Panc1 (cell line): ENCODE measurements at places on chromosomes 6 and 20. TPM values are rescaled to one million over a fixed set of nuclear protein-coding genes. Genes with fewer than 3 reads are reported as not detected.

The BMP7 gene
- 11.5 TPM for total RNA-seq

The GLP1R gene
- total RNA-seq: not detected

- no peak overlapping the region for H3K4me3 ChIP-seq
- no peak overlapping the region for H3K27ac ChIP-seq
- DNase-seq: no peak
- H3K4me1 ChIP-seq: no peaks in the 10 kb centered on the region
Measured at GRCh38 chr6:136532030-136532429, 18.2 kb downstream of the MAP7 start.

GRCh38 chr6:137046871-137047412 is 2.2 kb upstream of the IL20RA start:
- no peak overlapping the region for H3K4me3 ChIP-seq
- peaks cover 35% of the 10 kb centered on the region for H3K27me3 ChIP-seq
- H3K27ac ChIP-seq: no peak overlapping the region
- no peaks in the 10 kb centered on the region for H3K4me1 ChIP-seq
- DNase-seq: no peak

The SLC35F1 gene
- not detected for total RNA-seq

The ULBP3 gene
- 2.4 TPM for total RNA-seq

The SCUBE3 gene
- 1.6 TPM for total RNA-seq

- no peak overlapping the region for H3K4me3 ChIP-seq
- no peaks in the 10 kb centered on the region for H3K36me3 ChIP-seq
- H3K27me3 ChIP-seq: no peaks in the 10 kb centered on the region
- no peak overlapping the region for H3K27ac ChIP-seq
- H3K4me1 ChIP-seq: no peaks in the 10 kb centered on the region
Measured at GRCh38 chr6:143110996-143111395, 50.3 kb downstream of the AIG1 start.

DNA sequence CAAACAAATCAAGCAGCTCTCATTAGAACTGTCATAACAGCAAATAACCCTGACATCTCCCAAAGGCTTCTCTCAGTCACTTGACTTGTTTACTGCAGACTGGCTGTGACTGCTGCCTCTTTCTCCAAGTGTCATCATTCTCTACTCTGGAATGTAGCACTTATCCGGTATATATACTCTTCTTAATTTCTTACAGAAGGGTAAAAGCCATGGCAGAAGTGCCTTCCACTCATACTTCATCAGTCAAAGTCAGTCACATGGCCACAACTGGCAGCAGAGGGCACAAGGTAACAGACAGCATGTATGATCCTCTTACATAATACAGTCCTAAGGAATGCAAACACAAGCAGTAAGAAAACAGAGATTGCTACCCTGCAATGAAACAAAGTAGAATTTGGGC is 9.3 kb downstream of the NAPB start:
- no peaks in the 10 kb centered on the region for H3K27me3 ChIP-seq
- no peak for DNase-seq
- no peak overlapping the region; the same call in 1 of the 2 replicates for H3K27ac ChIP-seq
- peaks cover 4% of the 10 kb centered on the region for H3K4me1 ChIP-seq
- no peak overlapping the region for H3K4me3 ChIP-seq

- no peaks in the 10 kb centered on the region for H3K4me1 ChIP-seq
- no peak overlapping the region for H3K27ac ChIP-seq
- H3K4me3 ChIP-seq: no peak overlapping the region
Measured at GRCh38 chr6:138285800-138286199, 67.5 kb upstream of the PBOV1 start.

The UST gene
- total RNA-seq: 0.15 TPM

The OPRM1 gene
- total RNA-seq: not detected

GRCh38 chr20:24576447-24576846 is 107.0 kb downstream of the SYNDIG1 start:
- H3K36me3 ChIP-seq: no peaks in the 10 kb centered on the region
- no peak overlapping the region for H3K4me3 ChIP-seq
- H3K27ac ChIP-seq: no peak overlapping the region
- no peaks in the 10 kb centered on the region for H3K4me1 ChIP-seq

DNA sequence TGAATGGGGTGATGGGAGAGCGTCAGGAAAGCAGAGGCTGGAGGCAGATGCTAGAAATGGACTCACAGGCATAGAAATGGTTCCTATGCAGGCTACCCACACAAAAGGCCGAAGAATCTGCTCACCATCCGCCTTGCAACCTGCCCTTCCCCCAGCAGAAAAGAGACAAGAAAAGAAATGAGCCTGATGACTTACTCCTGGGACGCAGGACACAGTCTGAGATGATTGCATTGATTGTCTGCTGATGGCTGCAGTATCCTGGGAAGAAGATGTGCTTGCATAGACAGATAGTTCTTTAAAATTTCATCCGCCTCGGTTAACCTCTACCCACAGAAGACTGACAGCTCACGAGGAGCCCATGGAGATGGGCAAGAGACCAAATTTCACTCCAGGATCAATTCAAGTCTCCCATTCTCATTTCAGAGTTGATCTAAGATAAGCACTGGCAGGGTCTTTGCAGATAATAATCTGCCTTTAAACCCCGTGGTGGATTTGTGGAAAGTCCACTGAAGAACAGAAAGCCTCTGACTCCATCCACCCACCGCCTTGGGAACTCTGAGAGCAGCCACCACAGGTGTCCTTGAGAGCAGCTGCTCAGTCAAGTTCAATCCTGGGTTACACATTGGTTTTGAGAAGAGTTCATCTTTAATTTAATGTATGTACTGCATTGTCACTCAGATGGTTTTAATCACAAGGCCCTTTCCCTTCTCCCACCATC is 7.2 kb downstream of the AGPAT4 start:
- H3K4me1 ChIP-seq: peaks cover 3% of the 10 kb centered on the region
- no peaks in the 10 kb centered on the region for H3K27me3 ChIP-seq
- no peak overlapping the region for H3K27ac ChIP-seq
- DNase-seq: no peak
- H3K4me3 ChIP-seq: no peak overlapping the region

DNA sequence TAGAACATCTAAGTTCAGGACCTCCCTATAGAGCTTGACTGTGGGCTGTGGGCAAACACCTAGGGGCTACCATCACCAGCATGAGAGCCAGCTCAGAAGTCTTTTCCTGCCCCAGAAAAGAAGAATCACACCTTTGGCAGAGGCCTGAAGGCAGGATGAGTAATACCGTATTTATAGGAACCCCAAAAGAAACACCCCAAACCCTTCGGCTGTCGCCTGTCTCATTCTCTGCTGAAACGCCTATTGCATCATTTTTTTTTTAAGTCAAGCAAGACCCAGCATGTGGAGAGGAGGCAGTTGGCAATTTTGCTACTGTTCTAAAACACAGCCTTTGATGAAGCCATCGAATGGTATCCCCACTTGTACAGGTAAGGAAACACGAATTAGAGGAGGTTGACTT is 436.4 kb downstream of the TFAP2A start:
- no peak for DNase-seq
- H3K27me3 ChIP-seq: no peaks in the 10 kb centered on the region
- no peaks in the 10 kb centered on the region for H3K4me1 ChIP-seq
- H3K4me3 ChIP-seq: no peak overlapping the region
